ENCODE measurements at places on chromosomes 11 and 22.

DNA sequence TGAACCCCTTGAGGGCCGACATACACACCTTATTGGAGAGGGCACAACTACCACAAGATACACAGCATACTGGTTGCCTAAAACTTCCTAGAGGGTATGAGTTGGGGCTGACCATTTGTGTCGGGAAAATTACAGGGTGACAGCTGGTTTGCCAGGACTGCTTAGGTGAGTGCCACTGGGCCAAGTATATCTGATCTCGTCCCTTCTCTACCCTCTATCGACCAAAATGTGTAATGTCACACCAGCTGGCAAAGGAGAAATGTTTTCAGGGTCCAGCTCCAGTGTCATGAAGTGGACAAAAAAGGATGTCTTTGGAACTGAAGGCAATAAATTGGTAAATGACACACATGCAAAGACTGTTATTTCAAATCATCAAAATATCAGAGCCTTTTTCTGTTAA is 126.1 kb downstream of the PGR start:
- no peak for DNase-seq

DNA sequence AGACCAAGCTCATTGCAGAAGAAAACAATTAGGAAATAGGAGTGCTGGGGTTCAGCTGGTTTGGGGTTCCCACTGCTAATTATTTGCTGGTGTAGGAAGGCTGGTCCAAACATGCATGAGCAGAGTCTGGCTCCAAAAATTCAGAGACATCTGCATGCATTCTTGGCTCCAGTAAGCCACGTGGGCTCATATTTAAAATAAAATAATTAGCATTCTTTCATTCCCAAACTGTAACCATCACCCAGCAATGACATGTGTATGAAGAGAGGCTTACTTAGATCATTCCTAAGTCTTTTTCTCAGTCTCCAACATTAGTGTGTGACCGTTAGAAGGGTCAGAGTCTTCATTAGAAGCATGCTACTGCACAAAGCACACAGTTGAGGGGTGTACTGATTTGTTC is 58.4 kb downstream of the EFCAB6 start:
- no peak for DNase-seq

GRCh38 chr11:128642571-128642970 is 51.3 kb upstream of the FLI1 start:
- no peak for DNase-seq

DNA sequence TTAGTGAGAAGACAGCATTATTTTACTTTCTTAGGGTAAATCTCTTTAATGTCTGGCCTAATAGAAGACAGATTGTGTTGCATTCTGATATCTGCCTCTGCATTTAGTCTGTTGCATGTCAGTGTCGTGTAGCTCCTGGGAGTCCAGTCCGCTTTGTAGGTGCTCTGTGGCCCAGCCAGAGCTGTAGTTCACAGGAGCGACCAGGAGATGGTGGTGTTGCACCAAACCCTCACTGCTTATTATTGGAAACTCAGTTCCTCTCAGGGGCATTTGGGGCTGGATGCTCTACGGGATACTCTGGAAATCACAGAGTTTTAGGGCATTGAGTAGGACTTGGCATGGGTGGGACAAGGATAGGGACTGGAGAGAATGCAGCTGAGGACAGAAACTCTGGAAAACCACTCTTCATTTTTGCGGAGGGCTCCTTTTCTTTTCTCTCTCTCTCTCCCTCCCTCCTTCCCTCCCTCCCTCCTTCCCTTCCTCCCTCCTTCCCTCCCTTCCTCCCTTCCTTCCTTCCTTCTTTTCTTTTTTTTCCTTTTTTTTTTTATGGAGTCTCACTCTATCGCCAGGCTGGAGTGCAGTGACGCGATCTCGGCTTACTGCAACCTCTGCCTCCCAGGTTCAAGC is 21.7 kb downstream of the MIAT start:
- DNase-seq: peak; percentile 86

- no peak for DNase-seq
Measured at GRCh38 chr11:85912414-85912813, 57.2 kb downstream of the CCDC83 start.

DNA sequence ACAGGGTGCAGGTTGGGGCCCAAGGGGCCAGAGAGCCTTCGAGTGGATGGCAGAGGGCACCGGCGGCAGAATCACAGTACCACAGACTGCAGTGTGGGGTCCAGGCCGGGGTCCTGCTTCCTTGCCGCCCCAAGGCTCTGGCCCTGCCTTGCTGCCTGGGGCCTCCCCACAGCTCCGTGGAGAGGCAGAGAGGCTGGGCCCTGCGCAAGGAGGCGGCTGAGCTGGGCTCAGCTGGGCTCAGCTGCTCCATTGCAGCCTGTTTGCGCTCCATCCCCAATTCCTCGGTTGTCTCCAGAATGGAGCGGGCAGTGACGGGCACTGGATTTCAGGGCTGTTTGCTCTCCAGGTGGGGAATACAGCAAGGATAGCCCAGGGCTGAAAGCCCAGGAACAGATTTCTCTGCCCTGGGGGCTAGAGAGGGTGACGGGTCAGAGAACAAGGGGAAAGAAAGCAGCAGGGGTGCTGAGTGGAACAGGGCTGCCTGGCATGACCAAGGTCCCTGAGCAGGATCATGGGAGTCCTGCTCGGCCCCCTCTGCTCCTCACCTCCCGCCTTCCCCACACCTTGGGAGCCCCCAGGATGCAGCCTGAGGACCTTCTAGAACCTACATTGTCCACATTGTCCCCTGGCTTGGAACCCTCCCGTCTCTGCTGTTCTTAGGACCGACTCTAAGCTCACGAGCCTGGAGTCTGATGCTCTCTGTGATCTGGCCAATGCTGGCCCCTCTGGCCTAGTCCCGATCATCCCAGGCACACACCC is 18.9 kb downstream of the MRGPRG start:
- no peak for DNase-seq

DNA sequence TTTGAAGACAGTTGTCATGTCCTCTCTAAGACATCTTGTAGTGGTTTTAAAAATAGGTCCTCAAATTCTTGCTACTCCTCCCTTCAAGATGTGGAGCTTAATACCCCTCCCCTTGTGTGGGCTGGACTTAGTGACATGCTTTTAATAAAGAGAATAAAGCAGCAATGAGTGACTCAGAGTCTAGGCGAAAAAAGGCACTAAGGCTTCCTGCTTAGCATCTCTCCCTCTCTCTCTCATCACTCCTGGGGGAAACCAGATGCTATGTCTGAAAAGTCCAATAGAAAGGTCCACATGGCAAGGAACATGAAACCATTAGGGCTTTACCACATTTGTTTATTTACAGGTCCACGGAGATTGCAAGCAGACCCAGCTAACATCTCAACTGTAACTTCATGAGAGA is 11.7 kb downstream of the SERGEF start:
- no peak for DNase-seq

- DNase-seq: peak; percentile 30
Measured at GRCh38 chr11:13465909-13466371, 2.9 kb upstream of the BTBD10 start.

GRCh38 chr22:17772249-17772957 is 1.9 kb downstream of the BID start:
- DNase-seq: no peak

DNA sequence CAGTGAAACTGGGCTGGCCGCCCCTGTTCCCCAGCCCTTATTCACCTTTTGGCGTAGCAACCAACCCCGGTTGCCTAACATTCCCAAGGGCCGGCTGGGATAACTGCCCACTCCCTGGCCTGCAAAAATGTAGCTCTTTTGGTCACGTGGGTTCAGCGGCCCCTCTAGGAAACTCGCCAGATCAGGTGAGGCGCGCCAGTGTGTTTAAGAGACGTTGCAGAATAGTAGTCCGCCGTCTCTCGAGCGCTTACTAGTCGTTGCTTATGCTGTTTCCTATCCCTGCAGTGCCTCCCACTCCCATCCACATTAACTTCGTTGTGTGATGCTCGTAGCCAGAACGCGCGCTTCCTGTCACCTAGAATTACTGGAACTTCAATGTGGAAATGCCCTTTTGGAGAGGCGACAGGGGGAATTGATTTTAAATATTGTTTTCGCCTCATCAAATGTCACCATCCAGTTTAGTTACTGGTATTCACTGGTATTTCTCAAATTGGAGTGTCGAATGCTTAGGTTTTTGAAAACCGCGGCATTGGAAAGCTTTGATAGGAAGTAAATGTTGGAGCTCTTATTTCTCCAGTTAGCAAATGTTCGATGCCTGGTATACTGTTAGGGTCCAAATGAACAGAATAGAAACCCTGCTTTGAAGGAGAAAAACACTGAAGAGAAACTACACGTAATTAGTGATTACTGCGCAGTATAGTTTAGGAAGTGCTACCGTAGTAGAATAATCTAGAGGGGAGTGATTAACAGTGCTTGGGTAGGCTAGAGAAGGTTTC is 823 bp downstream of the CEP57 start:
- DNase-seq: peak; percentile 53

- DNase-seq: no peak
Measured at GRCh38 chr11:30489076-30489475, 97.1 kb downstream of the MPPED2 start.

GRCh38 chr11:129312730-129313503 is 62.7 kb upstream of the BARX2 start:
- no peak for DNase-seq

DNA sequence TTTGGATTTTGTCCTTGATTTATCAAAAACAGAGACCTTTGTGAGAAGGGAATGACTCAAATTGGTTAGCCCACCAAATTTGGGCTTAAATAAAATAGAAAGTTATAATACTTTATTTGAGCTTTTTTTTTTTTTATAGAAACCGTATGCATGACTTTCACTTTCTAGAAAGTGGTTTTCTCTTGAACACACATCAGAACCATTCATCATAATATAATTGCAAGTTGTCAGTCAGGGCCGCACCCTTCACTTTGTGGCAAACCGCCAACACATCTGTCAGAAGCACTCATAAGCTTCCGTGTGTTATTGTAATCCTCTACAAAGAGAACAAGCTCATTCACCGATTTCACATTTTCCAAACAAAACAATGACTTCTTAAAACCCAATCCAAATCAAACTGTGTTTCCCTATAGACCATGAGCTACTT is 76.1 kb downstream of the SOX6 start:
- no peak for DNase-seq

GRCh38 chr22:33569018-33569417 is 351.3 kb downstream of the LARGE1 start:
- no peak for DNase-seq

GRCh38 chr22:19040888-19041703 is 81.1 kb downstream of the DGCR2 start:
- no peak for DNase-seq

GRCh38 chr11:112885744-112886433 is 75.3 kb upstream of the NCAM1 start:
- no peak for DNase-seq

DNA sequence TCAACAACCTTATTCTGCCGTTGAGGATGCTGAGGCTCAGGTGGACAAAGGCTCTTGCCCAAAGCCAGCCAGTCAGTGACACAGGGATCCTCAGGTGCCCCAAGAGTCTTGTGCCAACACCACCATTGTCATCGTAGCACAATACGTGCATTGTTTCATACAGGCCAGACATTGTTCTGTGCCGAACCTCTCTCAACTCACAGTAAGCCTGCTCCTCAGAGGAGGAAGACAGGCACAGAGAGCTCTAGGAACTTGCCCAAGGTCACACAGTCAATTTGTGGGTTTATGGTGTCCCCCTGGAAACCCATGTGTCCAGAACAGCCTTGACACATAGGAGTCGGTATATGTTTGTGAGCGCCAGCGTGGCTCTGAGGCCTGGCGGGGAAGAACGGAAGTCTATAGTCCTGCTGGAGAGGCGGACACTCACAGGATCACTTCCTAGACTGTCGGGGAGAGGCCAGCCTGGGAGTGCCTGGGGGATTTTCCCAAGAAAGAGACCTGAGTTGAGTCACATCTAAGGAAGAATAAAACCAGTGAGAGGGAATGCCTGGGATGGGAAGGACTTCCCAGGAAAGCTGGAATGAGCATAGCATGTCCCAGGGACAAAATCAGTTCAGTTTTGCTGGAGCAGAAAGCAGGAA is 20.2 kb downstream of the LIF start:
- no peak for DNase-seq

- DNase-seq: no peak
Measured at GRCh38 chr11:16261836-16262644, 94.3 kb downstream of the SOX6 start.

All from suppressor macrophage (primary cell).